ENCODE measurements at places on chromosomes 12 and 14.
A peak's percentile ranks its signal among the peaks of the same experiment; 100 is the strongest.

- no peak for DNase-seq
Measured at GRCh38 chr12:130710733-130711080, 5.4 kb downstream of the RIMBP2 start.

GRCh38 chr14:92475451-92476187 lies 38.0 kb upstream of the RIN3 start:
- peak; percentile 95 for DNase-seq

DNA sequence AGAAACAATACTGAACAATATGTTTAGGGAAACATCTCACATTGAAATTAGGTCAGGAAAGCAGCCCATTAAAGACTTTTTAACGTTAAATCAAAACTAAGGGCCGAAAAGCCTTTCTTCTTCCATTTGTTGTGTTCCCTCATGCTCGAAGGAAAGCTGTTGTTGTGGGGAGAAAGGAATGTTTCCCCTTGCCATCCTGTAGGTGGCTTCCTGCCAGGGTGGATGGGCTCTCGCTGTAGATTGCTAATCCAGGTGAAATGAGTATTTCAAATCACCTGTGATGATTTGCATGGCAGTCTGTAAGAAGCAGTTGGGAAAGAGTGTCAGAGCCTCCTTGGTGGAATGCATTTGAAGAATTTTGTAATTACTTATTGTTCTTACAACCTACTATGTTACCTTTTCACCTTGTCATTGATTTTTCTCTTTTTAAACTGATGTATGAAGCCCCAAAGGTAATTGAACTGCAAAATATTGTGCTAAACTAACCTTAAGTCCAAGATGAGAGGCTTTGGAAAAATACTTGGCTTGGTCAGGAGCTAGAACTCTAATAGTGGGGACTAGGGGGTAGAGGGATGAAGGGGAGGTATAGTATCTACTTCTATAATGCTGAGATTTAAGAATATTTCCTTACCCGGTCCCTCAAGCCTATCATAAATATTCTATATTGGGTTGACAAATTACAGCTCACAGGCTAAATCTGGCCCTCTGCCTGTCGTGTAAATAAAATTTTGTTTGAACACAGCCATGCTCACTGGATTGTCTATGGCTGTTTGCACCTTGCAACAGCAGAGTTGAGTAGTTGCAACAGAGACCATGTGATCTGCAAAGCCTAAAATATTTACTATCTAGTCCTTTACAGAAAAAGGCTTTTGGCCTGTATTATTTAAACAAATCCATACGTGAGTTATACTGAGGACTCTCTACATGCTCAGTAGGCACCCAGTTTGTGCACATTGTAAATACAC lies 7.7 kb upstream of the DCP1B start:
- DNase-seq: no peak

GRCh38 chr12:56601503-56601902 lies 28.6 kb downstream of the BAZ2A start:
- peak; percentile 25 for DNase-seq

GRCh38 chr12:1607940-1608712 lies 13.7 kb upstream of the FBXL14 start:
- DNase-seq: no peak

DNA sequence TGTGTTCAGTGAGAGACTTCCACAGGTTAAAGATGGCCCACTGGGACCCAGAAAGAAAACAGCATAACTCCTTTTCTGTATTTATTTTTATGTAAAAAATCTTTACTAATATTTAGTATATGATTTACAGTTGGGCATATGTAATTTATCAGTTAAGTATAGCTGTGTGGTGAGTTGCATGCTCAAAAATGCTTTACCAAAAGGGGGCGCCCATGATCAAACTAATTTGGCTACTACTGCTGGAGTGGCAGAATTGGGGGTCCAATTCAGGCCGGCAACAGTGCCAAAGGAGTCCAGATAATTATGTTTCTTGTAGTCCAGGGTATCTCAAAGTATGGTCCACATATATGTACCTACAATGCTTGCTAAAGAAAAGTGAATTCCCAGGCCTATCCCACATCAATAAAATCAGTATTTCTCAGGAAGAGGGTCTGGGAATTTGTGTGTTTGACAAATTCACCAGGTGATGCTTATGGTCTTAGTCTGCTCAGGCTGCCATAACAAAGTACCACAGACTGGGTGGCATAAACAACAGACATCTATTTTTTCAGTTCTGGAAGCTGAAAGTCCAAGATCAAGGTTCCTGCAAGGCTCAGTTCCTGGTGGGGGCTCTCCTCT lies 152.0 kb downstream of the KTN1 start:
- peak; percentile 64 for DNase-seq

GRCh38 chr14:100467939-100468338 lies 119.3 kb downstream of the BEGAIN start:
- DNase-seq: no peak

GRCh38 chr14:93960108-93960475 lies 16.3 kb downstream of the ASB2 start:
- DNase-seq: no peak

DNA sequence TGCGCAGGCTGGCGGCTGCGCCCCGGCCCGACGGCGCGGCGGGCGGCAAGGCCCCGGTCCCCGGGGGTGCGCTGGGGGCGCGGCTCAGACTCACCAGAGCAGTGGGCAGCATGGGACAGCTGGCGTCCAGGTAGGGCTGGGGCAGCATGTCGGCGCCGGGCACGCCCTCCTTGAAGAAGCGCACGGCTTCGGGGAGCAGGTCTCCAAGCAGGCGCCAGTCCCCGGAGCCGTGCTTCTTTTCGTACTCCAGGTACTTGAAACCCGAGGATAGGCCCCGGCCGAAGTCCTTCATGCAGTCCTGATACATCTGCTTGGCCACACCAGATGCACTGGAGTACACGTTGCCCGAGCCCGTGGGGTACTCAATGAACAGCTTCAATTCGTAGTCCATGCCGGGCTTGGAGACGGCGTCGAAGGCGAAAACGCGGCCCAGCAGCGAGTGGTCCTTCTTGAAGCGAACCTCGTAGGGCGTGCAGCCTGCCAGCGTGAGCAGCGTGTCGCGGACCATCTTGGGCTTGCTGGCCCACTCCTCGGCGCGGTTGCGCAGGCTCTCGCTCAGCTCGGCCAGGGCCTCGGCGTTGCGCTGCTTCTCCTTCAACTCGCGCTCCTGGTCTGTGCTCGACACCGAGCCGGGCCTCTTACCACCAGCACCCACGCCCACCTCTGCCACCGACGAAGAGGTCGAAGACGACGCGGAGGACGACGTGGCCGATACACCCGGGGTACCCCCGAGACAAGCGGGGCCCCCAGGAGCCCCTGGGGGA lies 2.2 kb downstream of the IRF2BPL start:
- DNase-seq: peak; percentile 59

DNA sequence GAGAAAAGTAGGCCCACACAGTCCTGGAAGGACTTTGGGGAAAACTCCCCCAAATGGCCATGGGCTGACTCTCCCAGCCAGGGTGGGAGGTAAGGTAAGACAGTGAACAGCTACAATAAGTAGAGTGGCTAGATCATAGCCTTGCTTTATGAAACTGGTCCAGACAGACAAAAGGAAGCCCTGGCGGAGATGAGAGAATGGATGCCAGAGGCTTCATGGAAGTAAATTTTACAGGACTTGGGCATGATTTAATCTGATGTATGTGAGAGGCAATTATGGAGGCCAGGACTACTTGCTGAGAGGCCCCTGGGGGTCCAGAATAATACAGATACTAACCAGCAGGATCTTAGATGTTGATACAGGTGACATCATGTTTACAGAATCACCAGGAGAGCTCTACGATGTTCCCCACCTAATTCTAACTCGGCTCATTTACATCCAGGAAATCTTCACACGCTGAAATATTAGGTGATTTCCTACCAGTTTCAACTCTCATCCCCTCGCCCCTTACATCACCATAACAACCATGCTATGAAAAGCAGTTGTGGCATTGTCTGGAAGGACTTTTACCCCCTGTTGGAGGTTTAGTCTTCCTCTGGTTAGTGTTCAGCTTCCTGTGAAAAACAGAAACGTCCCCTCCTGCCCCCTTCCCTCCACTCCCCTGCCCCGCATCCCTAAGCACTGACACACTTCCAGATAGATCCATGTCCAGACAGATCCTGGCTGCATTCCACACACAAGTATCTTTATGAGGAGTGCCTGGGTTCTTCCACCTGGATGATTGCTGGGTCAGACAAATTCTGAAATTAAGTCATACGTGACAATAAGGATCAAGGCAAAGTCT lies 39.5 kb upstream of the NT5DC3 start:
- no peak for DNase-seq

DNA sequence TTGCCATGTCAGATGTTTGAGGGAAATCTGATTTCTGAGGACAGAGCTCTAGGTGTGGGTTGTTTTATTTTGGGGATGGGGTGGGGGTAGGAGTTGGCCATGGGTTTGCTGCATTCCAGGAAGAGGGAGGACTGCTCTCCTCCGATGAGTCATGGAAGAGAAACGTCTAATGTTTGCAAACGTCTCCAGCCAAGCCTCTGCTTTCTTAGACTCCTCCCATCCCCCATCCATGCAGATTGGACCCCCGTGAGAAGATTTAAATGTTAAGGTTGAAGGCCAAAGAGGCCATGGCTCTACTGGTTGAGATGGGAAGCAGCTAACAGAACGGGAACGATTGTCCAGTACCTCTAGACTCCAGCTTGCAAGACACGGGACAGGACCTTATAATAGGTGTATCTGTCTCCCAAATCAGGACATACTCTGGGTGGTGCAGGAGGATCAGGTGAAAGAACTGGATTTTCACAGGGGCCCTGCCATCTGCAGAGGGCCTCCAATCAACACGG lies 11.4 kb upstream of the ATP2A2 start:
- peak; percentile 90 for DNase-seq

Measured in fibroblast of pulmonary artery (primary cell).